Amygdala (tissue), 56 donors: ENCODE measurements at places on chromosomes 5 and 9.

GRCh38 chr9:10876333-10876732 is 263.5 kb upstream of the PTPRD start:
- no peak for DNase-seq

DNA sequence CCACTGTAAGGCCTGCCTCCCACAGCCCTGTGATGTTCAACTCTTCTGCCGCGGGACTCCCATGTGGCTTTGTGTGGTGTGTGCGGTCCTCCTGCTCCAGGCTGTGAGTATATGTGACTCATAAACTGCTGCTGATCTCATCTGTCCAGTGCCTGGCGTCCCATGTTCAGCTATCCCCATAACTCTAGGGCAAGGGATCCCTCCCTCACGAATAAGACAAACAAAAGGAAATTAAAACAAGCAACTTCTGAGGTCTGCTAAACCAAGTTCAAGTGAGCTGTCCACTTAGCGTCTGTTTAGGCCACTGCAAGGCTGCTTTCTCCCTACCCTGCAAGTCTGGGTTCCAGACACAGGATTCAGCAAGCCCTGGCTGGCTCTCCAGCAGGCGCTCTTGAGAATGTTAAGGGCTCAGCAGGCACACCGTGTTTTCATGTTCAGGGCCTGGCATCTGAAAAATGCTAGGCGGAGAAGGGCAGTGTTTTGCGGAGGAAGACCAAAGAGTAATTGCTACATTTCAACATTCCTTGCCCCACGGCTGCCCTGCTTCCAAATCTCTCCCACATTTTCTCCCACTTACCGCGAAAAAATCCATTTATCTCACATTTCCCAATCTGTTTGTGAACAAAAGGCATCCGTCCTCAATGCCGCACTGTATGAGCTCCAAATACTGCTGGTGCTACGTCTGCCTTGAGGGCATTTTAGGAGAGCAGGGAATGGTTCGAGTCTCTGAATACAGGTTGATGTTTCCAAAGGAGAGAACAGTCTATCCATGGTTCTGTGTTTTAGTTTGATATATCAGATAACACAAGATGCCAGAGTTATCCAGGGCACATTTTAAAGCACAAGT is 280.2 kb downstream of the SEMA5A start:
- DNase-seq: no peak

- no peak for DNase-seq
Observed at GRCh38 chr5:88269222-88269771, 652 bp upstream of the TMEM161B start.

DNA sequence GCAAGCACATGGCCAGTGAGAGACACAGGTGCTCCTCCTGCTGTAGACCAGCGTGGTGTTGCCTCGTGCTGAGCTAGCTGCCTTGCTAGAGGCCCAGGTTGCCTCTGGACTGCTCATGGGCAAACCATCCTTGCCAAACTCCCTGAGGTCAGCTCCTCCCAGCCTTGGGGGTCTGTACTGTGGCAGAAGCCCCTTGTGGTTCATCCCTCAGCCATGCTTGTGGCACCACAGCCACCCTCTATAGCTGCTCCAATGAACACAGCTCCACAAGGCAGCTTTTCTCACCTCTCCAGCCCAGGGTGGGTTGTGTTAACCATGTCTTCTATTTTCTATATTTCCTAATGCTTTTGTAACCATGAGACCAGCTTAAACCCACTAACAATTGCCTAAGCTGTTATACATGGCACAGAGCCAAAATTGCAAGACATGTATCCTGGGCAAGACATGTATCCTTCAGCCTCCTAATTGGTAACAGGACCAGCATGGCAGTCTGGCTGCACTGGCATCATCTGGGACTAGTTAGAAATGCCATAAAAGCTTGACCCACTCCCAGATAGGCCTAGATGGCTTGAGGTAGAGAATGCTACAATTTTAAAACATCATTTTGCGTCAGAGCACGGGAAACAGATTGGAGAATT is 183.1 kb upstream of the S1PR3 start:
- no peak for DNase-seq

DNA sequence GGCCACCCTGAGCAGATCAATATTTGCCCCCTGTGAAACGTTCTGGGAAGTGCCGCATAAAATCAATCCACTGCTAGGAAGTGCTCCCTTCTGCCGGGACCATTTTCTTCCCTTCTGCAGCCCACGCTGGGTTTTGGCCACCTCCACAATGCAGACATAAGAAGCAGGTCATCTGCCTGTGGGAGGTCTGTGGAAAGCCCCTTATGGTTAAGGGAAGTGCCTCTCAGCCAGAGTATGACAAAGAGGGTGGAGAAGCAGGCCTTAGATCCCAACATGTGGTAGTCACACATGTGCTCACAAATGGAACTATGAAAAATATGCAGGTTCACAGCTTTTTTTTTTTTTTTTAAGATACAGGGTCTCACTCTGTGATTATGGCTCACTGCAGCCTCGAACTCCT is 82.8 kb downstream of the SLC1A3 start:
- DNase-seq: no peak

DNA sequence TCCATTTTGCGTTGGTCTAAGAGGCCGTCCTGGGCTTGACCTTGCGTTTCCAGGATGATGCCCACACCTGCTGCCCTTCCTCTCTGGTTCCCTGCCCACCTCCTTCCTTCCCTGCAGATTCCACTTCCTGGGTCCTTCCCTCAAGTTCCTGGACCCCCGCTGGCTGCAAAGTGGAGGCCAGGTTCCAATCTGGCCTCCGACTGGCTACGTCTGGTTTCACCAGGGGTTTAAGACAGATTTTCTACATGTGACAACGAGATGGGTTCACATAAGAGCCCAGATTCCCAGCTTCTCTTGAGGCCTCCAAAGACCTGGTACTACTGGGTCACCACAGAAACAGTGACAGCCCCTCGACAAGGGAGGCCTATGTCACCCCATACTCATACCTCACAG is 2.1 kb downstream of the MGAT4B start:
- no peak for DNase-seq
